ENCODE measurements at places on chromosomes 5 and 9.
A peak's percentile ranks its signal among the peaks of the same experiment; 100 is the strongest.

DNA sequence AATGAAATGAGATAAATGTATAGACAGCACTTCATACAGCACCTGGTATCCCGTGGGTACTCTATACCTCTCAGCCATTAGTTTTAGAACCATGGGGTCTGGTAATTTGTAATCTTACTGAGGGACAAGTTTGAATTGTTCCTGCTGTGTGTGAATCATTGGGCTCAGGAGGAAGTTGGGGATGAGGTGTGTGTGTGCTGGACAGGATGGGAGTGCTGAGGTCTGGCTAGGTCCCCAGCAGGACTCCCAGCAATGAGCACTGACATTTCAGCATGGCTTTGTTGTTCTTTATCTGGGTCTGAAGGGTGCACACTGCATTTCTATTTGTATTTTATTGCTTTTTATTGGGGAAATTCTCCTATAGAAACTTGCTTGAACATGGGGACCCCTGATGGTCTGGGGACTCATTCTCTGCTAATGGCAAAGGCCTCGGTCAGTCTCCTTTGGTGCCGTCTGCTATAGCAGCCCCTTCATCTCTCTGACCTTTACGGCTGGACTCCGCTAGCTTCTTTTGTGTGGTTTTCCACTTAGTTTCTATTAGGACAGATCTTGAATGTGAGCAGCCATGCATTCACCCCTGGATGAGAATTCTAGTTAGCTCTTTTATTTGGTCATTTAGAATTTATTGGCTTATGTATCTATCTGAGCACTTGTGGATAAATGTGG is 98.1 kb downstream of the SREK1 start:
- no peak for DNase-seq

DNA sequence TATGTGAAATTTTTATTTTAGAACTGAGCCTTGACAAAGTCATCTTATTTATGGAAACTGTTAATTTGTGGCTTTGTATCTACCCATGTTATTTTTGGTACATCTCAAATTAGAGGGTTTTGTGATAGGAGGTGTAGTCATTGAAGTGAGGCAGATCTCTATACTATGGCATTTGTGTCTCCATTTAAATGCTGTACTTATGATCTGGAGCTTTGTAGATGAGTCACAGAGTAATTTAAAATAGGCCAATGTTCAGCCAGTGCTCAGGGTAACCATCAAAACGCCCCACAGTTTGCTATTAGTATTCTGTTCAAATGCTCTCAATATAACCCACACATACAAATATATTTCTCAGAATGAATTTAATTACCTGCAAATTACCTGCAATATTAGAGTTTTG is 351.5 kb upstream of the KLF9 start:
- no peak for DNase-seq

- no peak for DNase-seq
Measured at GRCh38 chr5:74177961-74178360, 462.6 kb downstream of the ENC1 start.

- DNase-seq = no peak
Measured at GRCh38 chr5:56674441-56674840, 140.9 kb upstream of the MAP3K1 start.

DNA sequence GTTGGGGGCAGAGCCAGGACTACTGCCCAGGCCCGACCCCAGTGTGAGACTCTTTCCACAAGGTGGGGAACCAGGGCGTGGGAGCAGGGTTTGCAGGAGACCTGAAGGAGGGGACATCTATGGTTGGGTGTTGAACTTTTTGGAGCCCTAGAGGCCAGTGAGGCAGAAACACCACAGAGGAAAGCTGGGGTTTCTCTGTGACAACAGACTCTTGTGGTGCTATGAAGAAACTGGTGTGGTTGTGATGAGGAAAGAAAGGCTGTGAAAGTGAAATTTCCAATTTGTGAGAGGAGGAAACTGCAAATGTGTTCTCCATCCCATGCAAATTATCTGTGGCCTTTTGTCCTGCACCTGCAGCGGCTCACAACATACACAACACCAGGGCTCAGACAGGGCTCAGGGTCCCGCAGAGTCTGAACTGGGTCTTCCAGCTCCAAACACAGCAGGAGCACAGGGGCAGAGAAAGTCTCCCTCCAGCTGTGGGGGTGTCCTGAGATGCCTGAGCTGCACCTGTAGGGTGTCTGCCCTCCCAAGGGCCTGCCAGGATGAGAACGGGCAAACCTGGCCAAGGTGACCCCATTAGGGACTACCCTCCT is 51.4 kb upstream of the GRHPR start:
- DNase-seq = no peak

GRCh38 chr9:99820685-99821395 is 845 bp upstream of the NR4A3 start:
- DNase-seq = peak; percentile 66

GRCh38 chr9:87178302-87178701 is 231.0 kb upstream of the GAS1 start:
- DNase-seq = no peak

GRCh38 chr5:146273109-146273508 is 65.5 kb upstream of the POU4F3 start:
- no peak for DNase-seq

- DNase-seq = no peak
Measured at GRCh38 chr5:132309679-132310078, 15.5 kb downstream of the SLC22A4 start.

- no peak for DNase-seq
Measured at GRCh38 chr5:5487585-5488360, 65.3 kb downstream of the ICE1 start.

DNA sequence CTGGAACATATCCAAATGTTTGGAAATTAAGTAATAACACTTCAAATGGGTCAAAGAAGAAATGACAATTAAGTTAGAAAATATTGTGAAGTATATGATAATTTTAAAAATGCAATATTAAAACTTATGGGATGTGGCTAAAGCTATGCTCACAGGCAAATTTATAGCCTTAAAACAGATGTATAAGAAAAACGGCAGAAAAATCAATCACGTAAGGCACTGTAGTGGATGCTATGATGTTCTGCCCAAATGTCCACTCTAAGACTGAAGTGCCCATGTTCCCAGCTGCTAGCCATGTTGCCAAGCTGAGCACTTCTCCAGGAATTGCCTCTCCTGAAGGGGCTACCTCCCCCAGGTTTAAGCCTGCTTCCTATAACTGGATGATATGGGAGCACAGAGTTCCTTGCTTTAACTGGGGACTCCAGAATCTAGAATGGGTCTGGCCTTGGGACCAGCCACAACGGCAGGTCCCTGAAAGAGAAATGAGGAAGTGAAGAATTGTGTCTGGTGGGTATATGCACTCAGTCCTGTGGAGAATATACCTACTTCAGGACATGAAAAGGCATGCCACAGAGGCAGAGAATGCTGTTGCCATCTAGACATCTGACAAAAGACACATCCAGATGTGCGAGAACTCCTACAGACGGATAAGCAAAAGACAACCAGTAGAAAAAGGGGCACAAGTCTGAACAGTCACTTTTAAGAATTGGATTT is 78.2 kb upstream of the RXRA start:
- DNase-seq = no peak

- DNase-seq = peak; percentile 84
Measured at GRCh38 chr9:6703898-6704639, 53.7 kb upstream of the KDM4C start.

- no peak for DNase-seq
Measured at GRCh38 chr5:151520294-151520693, 70.8 kb downstream of the FAT2 start.

DNA sequence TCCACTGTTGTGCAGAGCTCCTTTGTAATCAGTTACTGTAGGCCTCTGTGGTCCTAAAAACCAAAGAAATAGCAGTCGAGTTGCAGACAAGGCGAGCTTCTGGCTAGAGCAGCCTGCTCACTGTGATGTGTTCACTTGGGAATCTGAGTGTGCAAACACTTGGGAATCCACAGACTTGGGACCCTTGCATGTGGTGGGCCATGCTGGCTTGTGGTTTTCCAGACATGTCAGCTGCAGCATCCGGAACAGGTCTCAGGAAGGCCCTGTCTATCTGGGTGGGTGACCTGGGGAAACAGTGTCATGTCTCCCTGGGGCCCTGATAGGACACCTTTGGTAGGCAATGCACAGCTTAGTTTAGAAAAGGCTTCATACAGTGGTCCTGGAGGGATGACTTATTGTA is 66.4 kb downstream of the WWC1 start:
- no peak for DNase-seq

Measured in central memory CD4-positive, alpha-beta T cell (primary cell).